Hippocampal formation (tissue), 2 donors: ENCODE measurements at places on chromosomes 5 and 9.

DNA sequence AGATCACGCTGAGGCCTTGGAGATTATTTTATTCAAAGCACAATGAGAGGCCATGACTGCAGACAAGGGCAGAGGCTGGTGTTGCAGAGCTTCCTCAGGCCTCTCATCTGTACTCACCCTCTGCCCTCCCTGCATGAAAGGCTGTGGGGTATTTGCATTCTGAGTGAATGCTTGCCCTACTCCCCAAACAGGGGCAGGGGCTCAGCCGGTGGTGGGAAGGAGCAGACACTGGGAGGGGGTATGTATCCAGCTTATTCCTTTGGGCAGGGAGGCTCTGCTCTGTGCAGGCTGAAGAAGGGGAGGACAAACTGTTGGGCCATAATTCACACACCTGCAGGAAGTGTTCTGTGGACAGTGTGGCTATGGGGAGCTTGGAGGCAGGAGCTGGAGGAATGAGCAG is 148.4 kb upstream of the PANK3 start:
- DNase-seq, result no peak

DNA sequence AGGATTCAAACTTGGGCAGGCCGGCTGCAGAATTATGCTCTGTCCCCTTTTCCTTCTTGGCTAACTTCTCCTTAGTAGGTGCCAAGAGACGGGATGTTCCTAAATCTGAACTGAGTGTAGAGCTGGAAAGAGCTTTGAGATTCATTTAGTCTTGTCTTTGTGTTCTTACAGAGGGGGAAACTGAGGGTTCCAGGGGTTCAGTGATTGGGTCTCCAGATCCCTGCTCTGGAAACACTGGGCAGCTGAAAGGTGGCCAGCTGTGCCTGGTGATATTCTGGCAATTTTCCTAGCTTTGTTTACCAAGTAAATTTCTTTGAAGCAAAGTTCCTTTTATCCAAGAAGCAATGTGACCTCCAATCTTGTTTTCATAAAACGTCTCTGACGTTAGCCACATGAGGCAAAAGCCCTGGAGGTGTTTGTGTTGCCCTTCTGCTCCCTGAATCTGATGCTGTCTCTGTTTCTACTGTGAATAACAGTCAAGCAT is 288.7 kb downstream of the ZSWIM6 start:
- peak; percentile 76 for DNase-seq

GRCh38 chr9:36746415-36746814 is 173.7 kb downstream of the MELK start:
- no peak for DNase-seq

DNA sequence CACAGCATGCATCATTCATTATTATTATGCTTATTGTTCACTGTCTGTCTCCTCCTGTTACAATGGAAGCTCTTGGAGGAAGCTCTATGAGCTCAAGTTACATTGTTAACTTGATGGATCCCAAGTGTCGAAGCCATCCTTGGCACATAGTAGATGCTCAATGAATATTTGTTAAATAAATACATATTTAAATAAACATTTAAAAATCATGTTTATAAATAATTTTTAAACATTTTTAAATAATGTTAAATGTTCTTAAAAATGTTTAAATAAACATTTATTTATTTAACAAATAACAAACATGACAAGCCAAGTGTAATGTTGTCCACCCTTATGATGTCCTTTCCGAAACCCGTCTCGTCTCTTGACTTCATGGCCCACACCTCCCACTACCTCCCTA is 69.5 kb downstream of the USP20 start:
- no peak for DNase-seq

DNA sequence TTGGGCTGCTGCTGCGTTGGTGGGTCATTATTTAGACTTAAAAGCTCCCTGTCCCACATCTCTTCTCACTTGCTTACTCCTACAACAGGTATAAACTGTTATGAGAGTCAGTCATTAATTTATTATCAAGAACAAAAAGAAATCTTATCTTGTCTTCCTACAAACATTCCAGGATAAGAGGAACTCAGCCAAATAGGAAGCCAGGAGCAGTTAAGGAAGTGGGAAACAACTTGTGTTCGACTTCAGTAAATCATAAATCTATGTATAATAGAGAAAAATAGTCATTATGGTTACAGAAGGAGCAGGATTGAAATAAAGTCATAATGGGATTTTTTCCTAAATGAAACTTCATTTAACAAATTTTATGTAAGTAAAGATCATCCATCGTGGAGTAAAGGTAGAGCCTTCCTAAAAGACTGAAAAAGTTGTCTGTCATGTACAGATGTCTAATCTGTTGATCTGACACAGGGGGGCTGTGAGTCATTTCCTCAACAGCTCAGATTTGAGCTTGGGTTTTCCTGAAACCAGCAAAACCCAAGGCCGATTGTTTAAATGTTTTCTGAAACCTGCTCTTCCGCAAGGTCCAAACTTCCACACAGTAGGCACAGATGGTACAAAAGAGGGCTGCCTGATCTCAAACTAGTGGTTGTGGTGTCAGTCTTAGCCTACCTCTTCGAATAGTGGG is 25.3 kb upstream of the LRRTM2 start:
- no peak for DNase-seq

GRCh38 chr5:151469386-151469785 is 22.0 kb downstream of the SLC36A1 start:
- no peak for DNase-seq

DNA sequence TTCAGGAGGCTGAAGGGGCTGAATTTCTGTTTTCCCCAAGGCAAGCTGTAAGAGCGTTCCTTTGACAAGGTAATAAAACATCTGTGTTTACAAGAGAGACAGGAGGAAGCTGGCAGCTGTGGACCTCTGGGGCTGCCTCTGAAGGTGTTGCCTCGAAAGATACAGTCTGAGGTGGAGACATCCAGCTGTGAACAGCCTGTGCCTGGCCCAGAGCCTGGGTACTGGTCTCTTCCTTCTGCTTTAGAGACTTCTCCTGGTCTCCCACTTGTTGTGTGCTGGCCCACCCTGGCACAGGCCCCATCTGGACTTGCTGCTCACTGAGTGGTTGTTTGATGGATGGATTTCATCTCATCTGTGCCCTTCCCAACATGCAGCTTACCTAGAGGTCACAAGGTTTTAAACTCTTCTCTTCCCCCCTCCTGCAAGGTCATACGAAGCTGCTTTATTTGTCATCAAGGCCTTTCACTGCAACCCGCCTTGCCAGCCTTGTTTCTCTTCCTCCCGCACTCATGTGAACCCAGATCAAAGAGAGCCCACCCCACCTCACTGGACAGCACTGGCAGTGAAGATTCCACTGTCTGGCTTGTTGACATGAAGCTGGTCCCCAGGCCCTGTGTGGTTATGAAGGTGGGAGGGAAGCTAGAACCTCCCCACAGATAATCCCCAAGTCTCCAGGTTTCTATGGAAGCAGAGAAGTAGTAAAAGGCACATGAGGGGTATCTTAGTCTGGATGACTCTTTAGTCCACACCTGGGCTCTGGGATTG is 35.0 kb upstream of the ALDH1B1 start:
- no peak for DNase-seq

DNA sequence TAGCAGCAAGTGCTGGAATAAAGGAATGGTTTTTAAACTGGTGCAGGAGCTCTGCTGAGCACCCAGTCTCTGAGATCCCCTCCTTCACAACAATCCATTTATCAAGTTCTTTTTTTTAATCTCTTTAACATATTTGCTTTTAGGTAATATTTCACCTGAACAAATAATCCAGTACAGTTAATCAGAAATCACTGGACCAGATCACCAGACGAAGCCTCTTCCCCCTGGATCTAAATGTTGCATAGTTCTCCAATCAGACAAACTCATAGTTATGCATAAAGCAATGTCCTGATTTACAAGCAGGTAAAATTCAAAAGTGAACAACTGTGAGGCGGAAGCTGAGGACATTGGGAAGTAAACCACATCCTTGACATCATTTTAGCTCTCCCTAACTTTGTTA is 657.7 kb upstream of the RORB start:
- DNase-seq, result no peak

DNA sequence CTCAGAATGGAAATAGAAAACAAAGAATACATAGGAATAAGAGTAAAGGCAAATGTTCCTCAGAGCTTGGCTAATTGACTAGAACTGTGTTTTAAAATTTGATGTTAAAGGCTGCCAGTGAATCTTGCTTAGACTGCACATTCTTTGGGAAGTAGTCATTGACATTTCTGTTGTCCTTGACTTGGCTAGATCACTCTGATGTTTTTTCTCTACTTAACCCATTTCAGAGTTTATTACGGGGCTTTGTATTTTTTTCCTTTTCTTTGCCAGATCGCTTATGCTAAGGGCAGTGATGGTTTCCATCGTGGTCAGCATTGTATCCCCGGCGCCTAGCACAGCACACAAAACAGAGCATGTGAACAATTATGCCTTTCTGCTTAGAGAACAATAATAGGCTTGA is 1126.7 kb upstream of the CDH9 start:
- no peak for DNase-seq

DNA sequence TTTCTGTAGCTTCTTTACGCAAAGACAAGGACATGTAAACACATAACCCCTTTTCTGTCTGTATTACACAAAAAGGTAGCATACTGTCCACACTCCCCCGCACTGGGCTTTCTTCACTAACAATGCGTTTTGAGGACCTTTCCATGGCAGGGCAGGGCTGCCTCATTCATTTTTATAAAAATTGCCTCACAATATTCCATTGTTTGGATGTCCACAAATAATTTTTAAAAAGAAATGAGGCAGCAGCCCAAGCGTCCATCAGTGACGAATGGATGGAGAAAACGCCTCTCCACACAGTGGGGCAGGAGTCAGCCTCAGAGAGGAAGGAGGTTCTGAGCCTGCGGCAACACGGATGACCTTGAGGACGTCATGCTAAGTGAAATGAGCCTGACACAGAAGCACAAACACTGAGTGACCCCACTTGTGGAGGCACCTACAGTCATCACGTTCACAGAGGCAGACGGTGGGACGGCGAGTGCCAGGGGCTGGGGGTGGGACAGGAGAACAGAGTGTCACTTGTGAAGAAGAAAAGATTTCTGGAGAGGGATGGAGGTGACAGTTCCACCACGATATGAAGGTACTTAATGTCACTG is 67.8 kb downstream of the RASGEF1C start:
- no peak for DNase-seq

- DNase-seq, result no peak
These were observed 121.0 kb upstream of the RGS7BP start for GRCh38 chr5:64384765-64385164.

DNA sequence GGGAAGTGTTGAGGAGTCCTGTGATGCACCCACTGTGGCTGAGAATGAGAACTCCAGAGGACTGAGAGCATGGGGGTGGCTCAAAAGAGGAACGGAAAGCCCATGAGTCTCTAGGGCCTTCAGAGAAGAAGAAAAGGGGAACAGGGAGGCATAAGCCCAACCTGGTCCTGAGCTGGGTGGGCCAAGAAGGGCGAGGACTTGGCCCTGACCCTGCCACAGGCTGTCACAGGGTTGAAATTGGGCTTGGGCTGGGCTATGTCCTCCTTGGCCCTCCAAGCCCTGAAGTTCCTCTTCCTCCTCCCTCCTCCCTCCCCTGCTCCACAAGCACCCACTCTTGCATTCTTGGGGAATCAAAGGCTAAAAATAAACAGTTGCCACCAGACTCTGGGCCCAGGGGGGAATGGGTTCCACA is 49.3 kb upstream of the PPARGC1B start:
- DNase-seq, result peak; percentile 23

DNA sequence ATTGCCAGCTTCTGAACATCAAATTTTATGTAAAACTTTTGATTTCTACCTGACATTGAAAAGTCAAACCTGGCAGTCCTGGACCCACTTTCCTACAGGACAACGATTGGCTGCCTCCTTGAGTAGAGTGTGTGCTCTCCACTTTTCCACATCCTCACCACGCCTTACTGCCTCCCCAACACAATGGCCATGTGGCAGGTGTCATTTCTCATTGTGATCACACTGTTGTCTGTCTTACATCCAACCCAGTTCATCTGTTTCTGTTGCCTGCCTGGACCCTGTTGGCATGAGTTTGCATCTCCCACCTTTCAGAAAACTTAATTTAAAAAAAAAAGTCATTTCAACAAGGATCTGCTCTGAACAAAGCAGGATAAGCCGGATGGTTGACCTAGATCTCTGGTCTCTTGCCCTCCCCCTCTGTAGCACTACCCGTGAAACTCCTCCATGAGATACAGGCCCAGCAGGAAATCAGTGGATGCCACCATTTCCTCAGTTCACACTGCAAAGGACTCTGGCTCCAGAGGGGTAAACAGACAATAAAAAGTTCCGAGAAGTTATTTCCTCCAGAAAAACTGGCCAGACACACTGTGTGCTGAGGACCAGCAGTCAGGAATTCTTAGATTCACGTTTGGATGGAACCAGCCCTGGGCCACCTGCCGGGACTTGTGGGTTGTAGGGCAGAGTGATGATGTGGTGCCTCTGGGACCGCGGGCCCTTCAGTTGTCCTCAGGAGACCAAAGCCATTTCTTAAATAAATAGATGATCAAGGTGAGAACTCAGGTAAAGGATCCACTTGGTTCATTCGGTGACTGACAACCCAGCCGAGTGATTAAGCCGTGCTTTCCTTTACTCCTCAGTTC is 48.6 kb downstream of the AMBP start:
- DNase-seq, result no peak

DNA sequence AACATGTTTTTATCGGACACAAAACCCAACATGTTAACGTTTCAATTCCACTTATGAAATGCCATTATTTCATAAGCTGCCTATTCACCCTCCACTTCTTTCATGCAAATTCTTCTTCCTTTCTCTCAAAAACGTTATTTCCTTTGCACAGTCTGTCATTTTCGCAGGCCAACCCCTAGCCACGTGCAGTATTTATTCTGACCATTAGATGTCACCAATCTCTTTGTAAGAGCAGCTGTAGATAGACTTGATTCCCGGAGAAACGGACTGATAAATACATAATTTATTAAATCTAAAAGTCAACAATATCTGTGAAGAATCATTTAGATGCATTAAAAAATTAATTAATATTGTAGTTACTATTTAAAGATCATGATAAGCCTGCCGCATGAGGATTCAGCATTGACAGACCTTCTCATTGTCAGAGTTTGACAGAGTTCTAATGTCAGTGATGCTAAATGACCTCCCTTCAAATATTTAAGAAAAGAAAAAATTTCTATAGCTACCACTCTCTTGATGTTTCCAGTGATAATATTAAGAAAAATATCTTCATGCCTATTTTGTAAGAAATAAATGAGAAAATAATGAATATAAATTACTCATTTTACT is 933.6 kb downstream of the CDH12 start:
- DNase-seq, result peak; percentile 55

DNA sequence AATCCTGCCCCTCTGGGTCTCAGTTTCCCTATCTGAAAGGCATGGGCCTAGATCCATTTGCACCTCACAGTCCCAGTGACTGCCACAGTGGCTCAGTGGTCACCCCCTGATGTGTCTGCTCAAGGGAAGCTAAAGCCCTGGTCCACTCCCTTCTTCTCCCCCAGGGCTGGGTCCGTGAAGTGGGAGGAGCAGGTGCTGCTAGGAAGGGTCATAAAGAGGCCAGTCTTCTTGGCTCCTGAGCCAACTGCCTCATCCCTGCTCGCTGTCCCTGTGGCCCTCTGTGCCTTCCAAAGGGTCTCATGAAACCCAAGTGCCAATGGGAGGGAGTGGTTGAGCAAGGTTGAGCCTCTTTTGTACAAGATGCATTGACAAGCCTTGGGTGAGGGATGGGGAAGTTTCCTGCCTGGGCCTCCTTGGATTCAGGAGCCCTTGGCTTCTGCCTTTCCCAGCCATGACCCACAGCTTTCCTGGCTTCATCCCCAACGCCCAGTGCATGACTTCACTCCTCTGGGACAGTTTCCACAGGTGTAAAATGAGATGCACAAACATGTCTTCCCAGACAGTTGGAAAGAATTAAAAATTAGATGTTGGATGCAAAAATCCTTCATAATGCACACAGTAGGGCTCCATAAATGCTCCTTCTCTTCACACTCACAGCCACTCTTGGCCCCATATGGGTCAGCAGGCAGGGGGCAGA is 1.6 kb upstream of the SLC6A7 start:
- DNase-seq, result no peak
